Right ventricle myocardium superior (tissue), 1 donor: ENCODE measurements at places on chromosomes 1 and 21. TPM values are rescaled to one million over a fixed set of nuclear protein-coding genes. Genes with fewer than 3 reads are reported as not detected.

SIK1 gene
- total RNA-seq: 7.7 TPM

GBP2 gene
- 11.1 TPM for total RNA-seq

OR2L2 gene
- not detected for total RNA-seq

OPTC gene
- not detected for total RNA-seq

TBX15 gene
- total RNA-seq: 0.43 TPM

ETNK2 gene
- total RNA-seq: 5.2 TPM

MMEL1 gene
- 0.48 TPM for total RNA-seq

DRAXIN gene
- 0.05 TPM for total RNA-seq

LRRN2 gene
- total RNA-seq: 1.7 TPM

CFHR2 gene
- total RNA-seq: not detected

KCNQ4 gene
- total RNA-seq: 2.6 TPM

GREM2 gene
- not detected for total RNA-seq

THEMIS2 gene
- total RNA-seq: 9.4 TPM

HRNR gene
- not detected for total RNA-seq

SPRR5 gene
- total RNA-seq: not detected

NHLH1 gene
- total RNA-seq: not detected

SLC2A5 gene
- total RNA-seq: 2.1 TPM

CHI3L1 gene
- 0.32 TPM for total RNA-seq

TNFRSF1B gene
- 13.7 TPM for total RNA-seq

PRMT2 gene
- 49.8 TPM for total RNA-seq

CD53 gene
- total RNA-seq: 12.3 TPM

ARID1A gene
- total RNA-seq: 29.4 TPM

KIF26B gene
- 2.4 TPM for total RNA-seq

EPS8L3 gene
- not detected for total RNA-seq

KRTAP26-1 gene
- total RNA-seq: not detected

TLCD4 gene
- total RNA-seq: 47.7 TPM

PRDM2 gene
- total RNA-seq: 32.9 TPM

HMCN1 gene
- total RNA-seq: 5.7 TPM
